ENCODE measurements at places on chromosomes 16 and 17. TPM values are rescaled to one million over a fixed set of nuclear protein-coding genes. Genes with fewer than 3 reads are reported as not detected.

TP53TG3C gene
- total RNA-seq, result not detected

SOST gene
- not detected for total RNA-seq

NRN1L gene
- not detected for total RNA-seq

CD79B gene
- 0.43 TPM for total RNA-seq

SLC5A11 gene
- total RNA-seq, result not detected

ABCC11 gene
- not detected for total RNA-seq

PPL gene
- 3.2 TPM for total RNA-seq

MBTD1 gene
- total RNA-seq, result 13.0 TPM

RNF157 gene
- 0.34 TPM for total RNA-seq

ACE gene
- 47.2 TPM for total RNA-seq

All from dermis lymphatic vessel endothelial cell (primary cell).